ENCODE measurements at places on chromosomes 4 and X.
A peak's percentile ranks its signal among the peaks of the same experiment; 100 is the strongest.

- no peaks in the 10 kb centered on the region for H3K36me3 ChIP-seq
- no peak for DNase-seq
- no peak overlapping the region for H3K4me3 ChIP-seq
- H3K27me3 ChIP-seq = peaks cover 31% of the 10 kb centered on the region
- no peak overlapping the region for H3K27ac ChIP-seq
These were observed 116.2 kb upstream of the DCLK2 start for GRCh38 chr4:149961876-149962597.

DNA sequence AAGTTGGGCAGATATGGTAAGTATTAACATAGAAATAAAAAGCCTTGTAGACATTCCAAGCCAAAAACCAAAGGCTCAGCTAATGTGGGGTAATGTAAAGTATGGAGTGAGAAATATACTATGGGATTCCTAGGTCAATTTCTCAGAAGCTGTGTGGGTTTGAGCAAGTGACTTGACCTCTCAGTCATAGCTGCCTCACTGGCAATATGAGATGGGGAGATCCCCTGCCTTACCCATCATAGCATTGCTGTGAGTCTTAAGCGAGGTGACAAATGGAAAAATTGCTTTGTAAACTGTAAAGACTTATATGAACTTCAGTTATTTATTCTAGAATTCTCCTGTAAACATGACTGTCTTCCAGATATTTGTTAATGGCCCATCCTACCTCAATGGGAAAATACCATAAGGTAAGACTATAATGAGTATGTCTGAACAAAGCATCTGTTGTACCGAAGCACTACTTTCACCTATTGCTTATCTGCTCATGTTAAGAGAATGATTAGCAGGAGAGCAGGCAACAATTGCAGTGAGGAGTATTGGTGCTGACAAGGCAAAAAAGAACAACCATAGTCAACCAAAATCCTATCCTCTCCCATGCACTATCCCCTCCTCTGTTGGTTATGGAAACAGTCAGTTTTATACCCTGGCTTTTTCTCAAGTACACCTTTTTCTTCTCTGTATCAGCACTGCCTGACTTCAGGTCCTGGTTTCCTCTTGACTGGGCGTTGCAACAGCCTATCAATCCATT, 44.1 kb upstream of the TRPC3 start:
- H3K27me3 ChIP-seq = peaks cover 43% of the 10 kb centered on the region
- H3K4me3 ChIP-seq = no peak overlapping the region
- no peaks in the 10 kb centered on the region for H3K4me1 ChIP-seq
- DNase-seq = no peak
- no peaks in the 10 kb centered on the region for H3K36me3 ChIP-seq

DNA sequence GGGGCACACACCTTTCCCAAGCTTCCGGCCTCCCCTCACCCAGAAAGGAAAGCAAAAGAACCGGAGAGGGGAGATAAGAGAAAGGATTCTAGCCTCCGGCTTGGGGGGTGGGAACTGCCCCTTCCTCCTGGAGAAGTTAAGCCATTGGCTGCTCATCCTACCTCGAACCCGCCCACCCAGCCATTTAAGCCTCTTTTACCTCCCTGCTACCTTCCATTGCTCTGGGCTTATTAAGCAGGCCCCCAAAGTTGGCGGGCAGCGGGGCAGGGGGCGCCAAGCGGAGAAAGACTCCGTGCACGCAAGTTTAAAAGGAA, 2.3 kb downstream of the MAML3 start:
- peak overlapping the region; percentile 79 for H3K27ac ChIP-seq
- H3K27me3 ChIP-seq = peaks cover 60% of the 10 kb centered on the region
- H3K4me1 ChIP-seq = peaks cover 35% of the 10 kb centered on the region
- DNase-seq = peak; percentile 84
- H3K4me3 ChIP-seq = peak overlapping the region; percentile 88

GRCh38 chr4:42149004-42149403, 3.5 kb downstream of the BEND4 start:
- peaks cover 4% of the 10 kb centered on the region for H3K36me3 ChIP-seq
- H3K27ac ChIP-seq = no peak overlapping the region
- H3K4me1 ChIP-seq = peaks cover 26% of the 10 kb centered on the region
- peaks cover 41% of the 10 kb centered on the region for H3K27me3 ChIP-seq
- no peak overlapping the region for H3K4me3 ChIP-seq

GRCh38 chrX:124190440-124190839, 142.0 kb upstream of the TEX13D start:
- no peaks in the 10 kb centered on the region for H3K4me1 ChIP-seq
- H3K36me3 ChIP-seq = no peaks in the 10 kb centered on the region
- H3K27me3 ChIP-seq = no peaks in the 10 kb centered on the region
- DNase-seq = no peak

- H3K4me3 ChIP-seq = no peak overlapping the region
- no peak overlapping the region for H3K27ac ChIP-seq
- DNase-seq = no peak
- no peaks in the 10 kb centered on the region for H3K36me3 ChIP-seq
- H3K27me3 ChIP-seq = peaks cover 15% of the 10 kb centered on the region
These were observed 371.7 kb downstream of the BCOR start for GRCh38 chrX:39725928-39726619.

All from activated CD8-positive, alpha-beta memory T cell treated with anti-CD3 and anti-CD28 coated beads, Interleukin-2, amount 10 ng/mL, durations not matched to agents 7 days and 5 days (primary cell).